ENCODE measurements at places on chromosomes 3 and 15. TPM values are rescaled to one million over a fixed set of nuclear protein-coding genes. Genes with fewer than 3 reads are reported as not detected.

EPHA6 gene
- 3.7 TPM for total RNA-seq

PLA2G4E gene
- 0.17 TPM for total RNA-seq

- DNase-seq = no peak
Measured at GRCh38 chr15:94509259-94509658, 277.9 kb downstream of the MCTP2 start.

DNA sequence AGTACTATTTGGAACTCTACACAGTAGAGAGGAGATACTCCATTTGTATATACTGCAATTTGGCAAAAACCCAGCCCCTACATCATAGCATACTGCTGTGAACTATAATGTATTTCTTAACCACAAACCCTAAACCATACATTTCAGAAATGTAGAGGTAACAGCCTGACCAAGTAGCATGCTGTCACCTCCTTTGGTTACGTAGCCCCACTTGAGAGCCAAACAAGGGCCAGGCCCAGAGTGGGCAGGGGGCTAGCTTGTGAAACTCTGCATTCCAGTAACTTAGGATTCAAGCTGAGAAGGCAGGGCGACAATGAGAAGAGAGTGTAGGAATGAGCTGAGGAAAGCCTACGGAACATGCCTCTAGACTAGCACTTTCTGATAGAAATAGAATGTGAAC is 135.8 kb downstream of the GREM1 start:
- DNase-seq = no peak

GABRR3 gene
- total RNA-seq = 0.34 TPM

GRCh38 chr3:183629546-183630301 is 5.7 kb upstream of the KLHL24 start:
- no peak for DNase-seq

- DNase-seq = no peak
Measured at GRCh38 chr3:9669720-9670432, 20.6 kb downstream of the MTMR14 start.

DNA sequence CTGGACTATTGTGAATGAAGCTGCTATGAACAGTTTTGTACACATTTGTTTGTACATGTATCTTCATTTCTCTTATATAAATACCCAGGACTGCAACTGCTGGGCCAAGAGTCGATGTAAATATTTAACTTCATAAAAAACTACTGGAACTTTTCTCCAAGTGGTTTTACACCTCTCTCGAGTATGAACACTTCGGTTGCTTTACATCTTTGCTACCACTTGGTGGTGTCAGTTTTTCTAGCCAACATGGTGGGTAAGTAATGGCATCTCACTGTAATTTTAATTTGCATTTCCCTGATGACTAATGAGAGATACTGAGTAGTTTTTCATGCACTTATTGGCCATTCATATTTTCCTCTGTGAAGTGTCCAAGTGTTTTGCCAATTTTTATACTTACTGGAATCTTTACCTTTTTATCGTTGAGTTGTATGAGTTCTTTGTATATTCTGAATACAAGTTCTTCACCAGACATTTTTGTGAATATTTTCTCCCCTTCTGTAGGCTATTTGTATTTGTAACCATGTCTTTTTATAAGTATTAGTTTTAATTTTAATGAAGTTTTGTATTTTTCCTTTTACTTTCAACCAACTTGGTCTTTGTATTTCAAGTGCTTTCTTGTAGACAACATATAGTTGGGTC is 44.4 kb downstream of the PCOLCE2 start:
- DNase-seq = no peak

RYR3 gene
- 2.3 TPM for total RNA-seq
